ENCODE measurements at places on chromosomes 2 and 18. TPM values are rescaled to one million over a fixed set of nuclear protein-coding genes. Genes with fewer than 3 reads are reported as not detected.

Gene ME2
- total RNA-seq = 70.8 TPM

Gene GRB14
- total RNA-seq = 0.89 TPM

Gene CD207
- not detected for total RNA-seq

Gene FBLN7
- total RNA-seq = 2.4 TPM

Gene CPLX4
- total RNA-seq = not detected

Gene SMC6
- 27.2 TPM for total RNA-seq

Gene TUBA3E
- not detected for total RNA-seq

Gene LIMS4
- total RNA-seq = 10.0 TPM

Gene RNF152
- 15.4 TPM for total RNA-seq

Gene CDH2
- total RNA-seq = 107 TPM

Gene ZFAND2B
- total RNA-seq = 25.5 TPM

Gene TMEM178A
- 1.4 TPM for total RNA-seq

Gene CFAP65
- total RNA-seq = not detected

Gene SKA1
- 9.9 TPM for total RNA-seq

Gene ASB18
- not detected for total RNA-seq

Gene ITGB6
- not detected for total RNA-seq

Gene CHST9
- total RNA-seq = not detected

Gene EVA1A
- 35.9 TPM for total RNA-seq

Gene ZNF385B
- total RNA-seq = not detected

Gene PDE1A
- 20.0 TPM for total RNA-seq

Gene ASXL3
- 0.87 TPM for total RNA-seq

Gene SH3RF3
- total RNA-seq = 4.7 TPM

Gene TCF7L1
- total RNA-seq = 2.3 TPM

Gene TLX2
- not detected for total RNA-seq

Gene TNP1
- not detected for total RNA-seq

Gene MOGAT1
- total RNA-seq = not detected

Gene DCTN1
- 196 TPM for total RNA-seq

Gene SERPINB4
- total RNA-seq = not detected

Gene SULT1C2
- 0.33 TPM for total RNA-seq

Gene ARHGAP25
- total RNA-seq = 1.1 TPM

Gene KCNE4
- 12.6 TPM for total RNA-seq

Gene PLEKHB2
- 115 TPM for total RNA-seq

Gene PCARE
- total RNA-seq = not detected

Gene STK16
- total RNA-seq = 48.9 TPM

Gene RTKN
- 12.9 TPM for total RNA-seq

Gene CYTIP
- not detected for total RNA-seq

Measured in uterine smooth muscle cell (primary cell).